Stimulated activated CD4-positive, alpha-beta T cell treated with anti-CD3 and anti-CD28 coated beads, Interleukin-2, amount 100 ng/mL, for 24 hours (primary cell): ENCODE measurements at places on chromosomes 6 and 20.

- no peak for DNase-seq
These were observed 88.5 kb upstream of the EXOC2 start for GRCh38 chr6:781350-781961.

DNA sequence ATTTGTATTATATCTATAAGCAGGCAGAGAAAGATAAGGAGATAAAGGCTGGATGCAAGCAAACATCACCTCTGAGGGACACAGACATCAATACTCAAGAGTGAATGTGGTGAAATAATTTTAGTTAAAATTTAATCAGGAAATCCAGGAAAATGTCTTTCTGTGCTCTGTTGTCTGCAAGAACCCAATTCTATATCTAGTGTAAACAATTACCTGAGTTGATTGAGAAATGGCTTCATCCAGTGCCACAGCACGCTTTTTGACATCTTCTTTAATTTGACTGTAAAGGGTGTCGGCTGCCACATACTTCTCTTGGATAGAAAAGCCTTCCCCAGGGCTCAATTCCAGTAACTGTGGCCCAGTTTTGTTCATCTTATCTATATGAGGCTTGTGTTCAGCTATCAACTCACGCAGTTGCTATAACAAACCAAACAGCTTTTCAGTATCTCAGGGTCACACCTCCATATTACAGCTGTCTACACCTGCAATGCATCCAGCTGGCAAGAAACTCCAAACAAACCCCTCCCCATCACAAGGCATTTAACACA is 131.6 kb downstream of the DST start:
- no peak for DNase-seq

- no peak for DNase-seq
These were observed 4.7 kb upstream of the SULF2 start for GRCh38 chr20:47789764-47790579.

- DNase-seq: no peak
These were observed 55.5 kb downstream of the CPNE5 start for GRCh38 chr6:36783603-36784375.

DNA sequence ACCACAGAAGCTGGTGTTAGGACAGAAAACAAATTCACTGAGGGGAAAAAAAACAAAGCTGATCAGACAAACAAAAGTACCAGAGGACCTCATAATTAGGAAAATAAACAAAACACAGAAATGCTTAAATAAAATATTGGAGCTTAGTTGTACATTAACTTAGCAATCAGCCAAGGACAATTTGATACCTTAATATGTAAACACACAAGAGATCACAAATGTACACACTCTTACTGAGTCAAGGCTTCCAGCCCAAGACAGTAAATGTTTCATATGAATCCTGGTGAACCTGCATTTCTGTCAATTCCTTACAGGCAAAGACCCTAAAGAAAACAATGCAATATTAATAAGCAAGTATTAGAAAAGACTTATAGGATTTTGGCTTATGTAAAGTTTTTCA is 62.0 kb upstream of the SPTLC3 start:
- no peak for DNase-seq

DNA sequence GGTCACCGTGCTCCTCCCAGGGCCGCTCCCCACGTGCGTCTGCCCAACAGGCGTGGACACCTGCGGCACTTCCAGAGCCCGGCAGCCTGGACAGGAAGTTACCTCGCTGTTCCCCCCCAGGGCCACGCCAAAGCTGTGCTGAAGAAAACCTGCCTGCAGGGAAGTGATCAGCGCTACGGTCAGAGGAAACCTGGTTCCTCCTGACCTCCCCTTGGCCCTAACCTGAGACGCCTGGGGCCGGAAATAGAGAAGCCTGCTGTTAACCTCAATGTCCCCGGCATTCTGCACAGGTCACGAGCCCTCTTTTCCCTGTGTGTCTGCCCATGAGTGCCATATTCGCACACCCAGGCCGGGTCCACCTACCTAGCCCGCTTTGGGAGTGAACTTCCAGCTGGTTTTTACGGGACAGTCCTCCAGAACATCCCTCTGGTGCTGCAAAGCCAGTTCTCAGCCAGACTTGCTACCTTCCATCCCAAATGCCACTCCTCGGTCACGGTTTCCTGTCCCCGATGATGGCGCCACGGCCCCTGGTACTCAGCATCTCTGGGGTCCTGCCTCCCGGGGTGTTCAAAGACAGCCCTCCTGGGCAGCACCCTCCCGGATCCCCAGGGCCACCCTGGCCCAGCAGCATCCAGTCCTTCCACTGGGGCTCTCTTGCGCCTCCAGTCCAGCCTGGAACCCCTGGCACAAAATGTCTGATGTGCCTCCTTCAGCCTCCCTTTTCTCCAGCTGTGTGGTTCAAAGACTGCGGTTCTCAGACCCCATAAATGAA is 12.0 kb upstream of the IRF4 start:
- DNase-seq: no peak

GRCh38 chr6:149642829-149643580 is 5.5 kb downstream of the KATNA1 start:
- no peak for DNase-seq

DNA sequence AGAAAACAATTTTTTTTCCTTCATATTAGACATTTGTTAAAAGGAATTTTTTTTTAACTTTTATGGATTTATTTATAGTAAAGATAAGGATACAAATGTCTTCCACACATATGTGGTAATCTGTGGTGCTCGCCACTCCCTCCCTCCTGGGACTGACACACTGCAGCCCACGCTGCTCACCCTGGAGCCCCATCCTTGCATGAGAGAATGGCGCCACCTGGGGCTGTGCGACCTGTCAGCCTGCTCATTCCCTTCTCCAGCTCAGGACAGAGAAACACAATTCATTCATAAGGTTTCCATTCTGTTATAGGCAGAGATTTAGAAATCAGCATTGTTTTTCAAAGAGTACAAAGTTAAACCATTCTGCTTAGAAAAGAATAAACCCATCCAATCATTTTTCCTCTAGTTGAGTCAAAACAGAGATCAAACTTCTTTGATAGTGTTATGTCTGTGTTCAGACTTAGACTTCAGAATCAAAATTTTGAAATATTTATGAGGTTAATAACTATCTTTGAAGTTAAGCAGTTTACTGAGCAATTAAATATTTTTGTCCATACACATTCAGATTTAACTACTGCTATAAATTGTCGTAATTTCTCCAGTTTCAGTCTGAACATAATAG is 42.8 kb upstream of the DYNLRB1 start:
- DNase-seq: peak; percentile 25
